Hypothalamus (tissue), 51 donors: ENCODE measurements at places on chromosomes 12 and 14.

- no peak for DNase-seq
Observed at GRCh38 chr12:27297566-27297965, 35.1 kb upstream of the BMAL2 start.

GRCh38 chr12:94839347-94839746, 164.2 kb downstream of the NDUFA12 start:
- no peak for DNase-seq

GRCh38 chr14:93036652-93037345, 78.9 kb downstream of the ITPK1 start:
- peak; percentile 84 for DNase-seq

- no peak for DNase-seq
Observed at GRCh38 chr14:64178814-64179213, 115.4 kb downstream of the ESR2 start.

DNA sequence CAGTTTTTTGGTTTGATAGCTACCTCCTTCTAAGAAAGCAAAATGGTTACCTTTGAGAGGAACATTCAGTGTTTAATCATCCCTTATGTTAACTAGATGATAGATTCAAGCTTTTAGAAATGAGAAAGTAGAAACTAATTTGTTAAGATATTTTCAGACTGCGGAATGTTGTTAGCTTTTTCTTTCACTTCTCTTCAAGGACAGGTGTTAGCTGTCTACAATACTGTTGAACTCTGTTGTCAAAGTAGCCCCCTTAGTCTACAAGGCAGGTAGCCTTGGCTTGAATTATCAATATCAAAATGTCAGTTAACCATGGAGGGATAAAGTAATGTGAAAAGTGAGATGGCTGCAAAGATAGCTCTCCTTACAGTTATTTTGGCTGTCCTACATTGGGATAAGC, 14.8 kb downstream of the MAPK1IP1L start:
- no peak for DNase-seq
